ENCODE measurements at places on chromosomes 7 and 10.

DNA sequence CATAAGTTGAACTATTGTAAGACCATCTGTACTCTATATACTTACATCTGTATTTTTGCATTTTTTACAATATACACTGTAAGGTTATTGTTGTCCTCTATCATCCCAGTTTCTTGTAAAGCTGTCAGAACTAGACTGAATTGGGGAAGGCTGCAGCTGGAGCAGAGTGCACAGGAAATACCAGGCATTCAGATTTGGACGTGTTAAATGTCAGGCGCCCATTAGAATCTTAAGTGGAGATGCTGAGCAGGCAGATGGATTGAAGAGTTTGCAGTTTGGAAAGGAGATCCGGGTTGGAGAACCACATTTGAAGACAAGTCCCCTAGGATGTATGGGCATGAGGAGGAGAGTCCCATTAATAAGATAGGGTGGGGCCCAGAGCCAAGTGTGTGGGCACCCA, 40.4 kb downstream of the MTURN start:
- DNase-seq: no peak

DNA sequence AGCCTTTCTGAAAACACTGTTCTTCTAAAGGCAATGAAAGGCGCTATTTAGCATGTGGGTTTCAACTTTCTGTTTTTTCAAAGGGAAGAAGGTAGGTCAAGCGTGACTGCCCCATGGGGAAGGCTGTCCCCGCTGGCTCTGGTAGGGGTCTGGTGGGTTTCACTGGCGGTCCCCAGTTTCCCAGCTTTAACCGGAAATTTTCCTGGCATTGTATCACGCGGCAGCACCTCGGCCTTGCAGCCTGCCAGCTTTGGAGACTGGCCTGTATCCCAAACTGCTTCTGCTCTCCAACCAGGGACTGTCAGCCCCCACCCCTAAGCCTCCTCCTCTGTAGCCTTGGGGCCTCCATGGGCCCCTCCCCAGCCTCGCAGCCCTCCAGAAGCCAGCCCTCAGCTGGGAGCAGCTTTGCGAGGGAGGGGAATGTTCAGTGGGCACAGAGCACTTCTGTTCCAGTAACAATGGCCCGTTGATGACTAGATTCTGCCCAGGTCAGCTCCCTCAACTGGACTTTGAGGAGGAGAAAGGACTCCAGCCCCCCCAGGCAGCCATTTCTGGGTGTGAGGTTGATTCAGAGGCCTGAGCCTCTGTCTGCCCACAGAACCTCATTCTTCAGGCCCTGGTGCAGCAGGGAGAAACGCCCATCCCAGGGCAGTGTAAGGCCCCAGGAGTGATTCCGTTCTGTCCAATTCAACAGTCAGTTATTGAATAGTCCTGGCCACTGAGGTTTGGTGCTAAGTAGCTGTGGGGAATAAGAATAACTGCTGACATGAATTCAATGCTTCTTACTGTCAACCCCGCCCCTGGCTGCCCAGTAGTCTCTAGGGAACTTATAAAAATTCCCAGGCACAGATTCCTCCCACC, 17.1 kb downstream of the CHST3 start:
- peak; percentile 79 for DNase-seq

DNA sequence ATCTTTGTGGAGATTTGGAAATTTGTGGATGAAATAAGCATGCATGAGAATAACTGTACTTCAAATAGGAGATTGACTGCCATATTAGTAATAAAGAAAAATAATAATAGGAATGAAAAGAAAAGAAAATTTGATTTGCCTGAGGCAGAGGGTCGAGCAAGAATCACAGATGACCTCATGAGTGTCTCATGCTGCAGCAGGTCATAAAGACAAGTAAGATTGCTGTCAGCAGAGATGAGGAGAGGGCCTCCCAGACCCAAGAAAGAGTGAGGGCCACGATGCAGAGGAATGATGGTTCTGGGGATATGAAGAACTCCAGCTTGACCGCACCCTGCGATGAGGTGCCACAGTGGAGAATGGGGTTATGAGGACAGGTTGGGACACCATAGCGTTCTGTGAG, 39.2 kb downstream of the TOMM7 start:
- DNase-seq: no peak

GRCh38 chr7:149880638-149881311, 7.0 kb downstream of the ATP6V0E2 start:
- DNase-seq: peak; percentile 84

DNA sequence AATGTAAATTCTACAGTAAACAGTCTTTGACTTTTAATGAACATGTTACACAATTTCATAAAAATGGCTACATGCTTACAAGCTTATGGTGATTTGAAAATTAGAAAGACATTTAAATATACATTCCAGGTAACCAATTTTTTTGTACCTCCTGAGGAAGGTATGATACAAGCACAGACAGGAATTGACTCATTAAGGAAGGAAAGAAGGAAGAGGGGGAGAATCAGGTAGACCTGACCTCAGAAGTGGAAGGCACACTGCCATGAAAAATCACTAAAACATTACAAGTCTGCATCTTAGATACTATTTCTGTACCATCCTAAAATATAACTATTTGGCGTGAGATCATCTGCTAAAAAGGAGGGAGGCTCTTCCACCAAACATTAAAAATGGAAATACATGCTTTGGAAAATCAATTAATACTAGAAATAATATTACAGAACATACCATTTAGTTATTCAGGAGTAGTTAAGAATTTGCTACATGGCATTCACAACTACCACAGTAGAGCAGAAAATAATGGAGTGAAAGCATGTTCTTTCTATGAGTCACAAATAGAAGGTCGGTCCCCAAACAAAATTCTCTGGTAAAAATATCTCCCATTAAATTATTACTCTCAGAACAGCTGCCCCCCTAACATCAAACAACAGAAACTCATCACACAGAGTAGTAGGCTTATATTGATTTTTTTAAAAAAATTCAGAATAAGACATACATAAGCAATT, 15.2 kb downstream of the RAB11FIP2 start:
- DNase-seq: no peak

DNA sequence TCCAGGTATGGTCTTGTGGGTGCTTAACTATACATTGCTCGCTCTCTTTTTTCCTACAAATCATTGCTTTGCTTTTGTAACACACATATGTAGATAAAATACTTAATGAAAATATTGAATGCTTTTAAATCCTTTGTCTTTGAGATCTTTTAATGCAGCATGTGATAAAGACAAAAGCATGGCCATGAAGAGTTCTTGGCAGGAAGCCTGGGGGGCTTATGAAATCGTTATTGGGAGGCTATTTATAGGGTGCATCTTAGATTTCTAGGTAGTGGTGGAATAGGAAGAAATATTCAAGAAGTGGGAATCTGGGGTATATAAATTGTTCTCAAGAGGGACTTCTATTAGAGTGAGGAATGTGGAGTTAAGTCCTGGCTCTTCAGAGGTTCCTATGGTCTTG, 21.9 kb downstream of the UBE2D1 start:
- DNase-seq: no peak

GRCh38 chr10:4296161-4296560, 511.2 kb upstream of the KLF6 start:
- DNase-seq: no peak

GRCh38 chr10:69459893-69460575, 8.8 kb downstream of the TSPAN15 start:
- DNase-seq: no peak

GRCh38 chr10:78911533-78912340, 157.0 kb upstream of the ZMIZ1 start:
- DNase-seq: no peak
